EH (cell line): ENCODE measurements at places on chromosomes 4 and X.
A peak's percentile ranks its signal among the peaks of the same experiment; 100 is the strongest.

DNA sequence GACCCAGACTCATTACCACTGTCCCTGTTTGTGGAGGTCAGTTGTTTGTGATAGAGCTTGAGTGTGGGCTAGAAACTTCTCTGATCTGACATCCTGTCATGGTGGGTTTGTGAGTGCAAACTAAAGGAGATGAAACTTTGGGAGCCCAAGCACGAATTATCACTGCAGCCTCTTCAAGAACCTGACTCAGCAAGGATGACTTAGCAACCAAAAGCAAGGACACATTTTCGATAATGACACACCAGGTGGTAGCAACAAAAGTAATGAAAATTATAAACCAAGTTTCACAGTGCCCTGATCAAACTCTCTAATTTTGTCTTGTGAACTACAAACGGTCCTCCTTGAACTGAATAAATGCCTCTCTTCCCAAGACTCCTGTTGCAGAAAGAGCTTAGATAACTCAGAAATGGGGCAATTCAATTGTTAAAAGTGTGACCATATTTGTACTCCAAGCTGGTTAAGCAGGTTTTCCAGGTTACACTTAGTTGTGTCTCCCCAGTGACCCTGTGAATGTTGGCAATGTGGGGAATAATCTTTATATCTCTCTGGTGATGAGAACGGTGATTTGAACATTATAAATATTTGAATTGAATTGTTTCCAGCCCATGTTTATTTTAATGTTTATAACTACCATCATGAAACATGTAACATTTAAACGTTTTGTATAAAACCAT is 52.6 kb upstream of the ATP8A1 start:
- DNase-seq = no peak

DNA sequence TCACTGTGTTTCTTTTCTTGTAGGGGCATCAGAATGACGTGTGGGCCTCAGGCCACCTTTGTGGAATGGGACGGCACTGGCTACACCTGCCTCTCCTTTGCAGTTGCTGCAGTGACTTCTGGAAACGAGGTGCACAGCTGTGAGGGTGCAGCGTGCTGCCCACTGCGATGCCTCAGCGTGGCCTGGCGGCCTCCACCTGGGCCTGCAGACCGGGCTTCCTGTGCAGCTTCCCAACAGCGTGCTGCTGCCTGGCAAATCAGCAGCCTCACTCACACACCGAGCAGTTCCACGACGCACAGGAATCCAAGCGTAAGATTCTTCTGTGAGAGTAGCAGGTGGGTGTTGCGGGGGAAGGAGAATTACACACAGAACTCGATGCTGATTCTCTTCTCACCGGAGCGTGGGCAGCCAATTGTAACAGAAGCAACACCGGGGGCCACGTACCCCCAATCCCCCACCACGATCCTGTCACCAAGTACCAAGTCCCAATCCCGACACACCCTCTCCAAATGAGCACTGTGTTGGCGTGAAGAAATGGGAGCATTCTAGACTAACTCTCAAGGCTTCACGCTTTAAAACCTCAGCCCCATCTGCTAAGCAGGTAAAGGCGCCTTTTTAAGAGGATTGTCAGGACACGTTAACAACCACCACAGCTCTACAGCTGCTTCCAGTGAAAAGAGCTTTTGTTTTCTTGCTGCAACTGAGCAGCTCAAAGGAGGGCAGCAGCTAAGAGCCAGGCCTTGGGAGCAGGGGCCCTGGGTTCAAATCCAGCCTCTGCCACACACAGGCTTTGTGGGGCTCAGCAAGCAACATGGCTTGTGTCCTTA is 16.9 kb downstream of the WDR1 start:
- DNase-seq = no peak

- no peak for DNase-seq
These were observed 820.8 kb downstream of the RPA4 start for GRCh38 chrX:97704474-97704873.

GRCh38 chrX:110286106-110286505 is 31.8 kb downstream of the AMMECR1 start:
- DNase-seq = peak; percentile 88

DNA sequence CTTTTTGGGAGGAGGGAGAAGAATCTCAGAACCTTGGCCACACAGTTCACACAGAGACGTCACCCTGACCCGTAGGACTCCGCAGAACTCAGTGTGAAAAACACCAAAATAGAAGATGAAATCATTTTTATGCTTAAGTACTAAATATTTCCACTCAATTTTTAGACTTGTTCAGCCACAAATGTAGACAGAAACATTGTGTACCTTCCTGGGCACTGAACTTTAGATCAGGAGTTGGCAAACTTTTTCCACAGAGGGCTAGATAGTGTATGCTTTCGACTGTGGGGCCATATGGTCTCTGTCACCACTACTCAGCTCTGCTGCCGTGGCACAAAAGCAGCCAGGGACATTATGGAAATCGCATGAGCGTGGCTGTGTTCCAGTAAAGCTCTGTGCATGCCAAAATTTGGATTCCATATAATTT is 61.8 kb upstream of the STOX2 start:
- DNase-seq = no peak

GRCh38 chr4:17385403-17385802 is 126.5 kb downstream of the QDPR start:
- peak; percentile 60 for DNase-seq

DNA sequence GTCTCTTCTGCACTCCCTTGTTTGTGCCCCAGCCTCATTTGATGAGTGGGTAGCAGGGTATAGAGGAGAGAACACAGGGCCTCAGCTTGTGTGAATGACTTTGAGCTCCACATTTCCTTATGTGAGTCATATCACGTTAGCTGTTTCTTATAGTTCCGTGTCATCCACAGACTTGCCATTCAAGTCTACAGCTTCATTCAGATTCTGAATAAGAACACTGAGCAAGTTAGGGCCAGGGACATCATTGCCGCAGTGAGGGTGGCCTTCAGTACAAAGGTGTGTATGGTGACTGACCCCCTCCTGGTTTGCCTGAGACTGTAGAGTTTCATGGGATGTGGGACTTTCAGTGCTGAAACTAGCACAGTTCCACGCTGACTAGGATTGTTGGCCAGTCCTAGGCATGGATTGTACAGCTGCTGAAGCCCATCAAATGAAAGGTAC is 23.6 kb downstream of the KLF3 start:
- peak; percentile 42 for DNase-seq

- no peak for DNase-seq
These were observed 74.6 kb downstream of the ACOX3 start for GRCh38 chr4:8365951-8366350.
